CD4-positive, alpha-beta T cell treated with Interleukin-1 beta for 1 hour (primary cell): ENCODE measurements at places on chromosomes 11 and 22.

DNA sequence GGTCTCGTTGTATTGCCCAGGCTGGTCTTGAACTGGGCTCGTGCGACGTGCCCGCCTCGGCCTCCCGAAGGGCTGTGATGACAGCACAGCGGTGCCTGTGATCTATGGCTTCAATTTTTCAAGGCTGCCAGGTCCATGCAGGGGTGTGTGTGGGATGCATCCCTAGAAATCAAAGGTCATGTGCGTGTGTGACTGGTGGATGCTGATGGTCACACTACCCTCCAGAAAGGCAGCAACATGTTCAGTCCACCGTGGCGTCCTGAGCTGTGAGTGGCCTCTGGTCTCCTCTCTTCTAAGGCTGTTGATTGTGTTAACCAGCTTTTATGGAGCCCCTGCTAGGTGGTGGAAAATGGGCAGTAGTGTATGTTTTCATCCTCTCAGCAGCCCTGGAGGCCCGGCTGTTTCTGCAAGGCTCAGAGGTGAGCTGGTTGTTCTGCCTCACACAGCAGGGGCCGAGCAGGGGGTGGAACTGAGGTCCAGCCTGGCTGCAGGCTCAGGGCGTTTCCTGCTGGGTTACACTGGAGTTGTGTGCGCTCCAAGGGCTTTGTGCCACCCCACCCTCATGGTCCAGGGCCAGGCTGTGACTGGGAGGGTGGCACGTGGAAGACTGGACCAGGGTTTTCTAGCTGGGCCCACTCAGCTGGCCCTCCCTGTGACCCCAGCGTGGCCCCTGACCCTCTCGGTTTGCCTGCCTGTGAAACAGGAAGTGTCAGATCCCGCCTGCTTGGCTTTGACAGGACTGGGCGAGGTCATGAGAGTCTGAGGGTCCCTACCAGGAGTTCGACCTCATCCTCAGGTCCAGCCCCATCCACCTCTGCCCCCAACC lies 7.7 kb downstream of the BIK start:
- no peak for DNase-seq

DNA sequence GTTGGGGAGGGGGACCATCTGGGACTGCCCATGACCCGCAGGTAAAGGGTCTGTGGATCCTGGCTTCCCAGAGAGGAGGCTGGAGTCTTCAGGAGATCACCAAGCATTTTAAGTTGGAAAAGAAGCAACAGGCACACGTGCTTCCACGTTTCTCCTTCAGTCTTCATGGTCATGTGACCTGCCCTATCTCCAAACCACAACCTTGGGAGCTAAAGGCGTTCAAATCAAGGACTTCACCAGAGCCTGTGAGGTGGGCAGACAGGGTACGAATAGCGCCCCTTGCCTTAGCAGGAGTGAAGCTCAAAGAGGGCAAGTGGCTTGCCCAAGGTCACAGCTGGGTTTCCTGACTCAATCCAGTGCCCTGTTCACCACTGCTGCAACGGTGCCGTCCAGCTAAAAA lies 6.7 kb downstream of the TMEM184B start:
- DNase-seq = no peak

DNA sequence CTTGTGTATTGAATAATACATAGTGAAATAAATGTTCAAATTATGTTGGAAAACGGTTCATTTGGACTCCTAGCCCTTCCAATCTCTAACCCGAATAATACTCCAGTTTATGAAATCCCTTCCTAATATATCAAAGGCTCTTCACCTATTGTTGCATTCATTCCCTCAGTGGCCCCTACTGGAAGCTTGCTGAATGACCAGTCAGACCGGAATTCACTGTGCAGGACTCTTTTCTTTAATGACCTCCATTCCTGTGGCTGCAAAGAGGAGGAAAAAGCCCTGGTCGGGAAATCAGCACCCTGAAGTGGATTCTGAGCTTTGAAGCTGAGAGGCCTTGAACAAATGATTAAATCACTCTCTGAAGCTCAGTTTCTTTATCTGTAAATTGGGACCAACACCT lies 19.1 kb upstream of the RCN1 start:
- no peak for DNase-seq

GRCh38 chr11:90243534-90243933 lies 20.7 kb upstream of the CHORDC1 start:
- no peak for DNase-seq

GRCh38 chr11:101466352-101466751 lies 117.5 kb downstream of the TRPC6 start:
- DNase-seq = no peak
